Thymus (tissue), 14 donors: ENCODE measurements at places on chromosomes 16 and 17. TPM values are rescaled to one million over a fixed set of nuclear protein-coding genes. Genes with fewer than 3 reads are reported as not detected.

DNA sequence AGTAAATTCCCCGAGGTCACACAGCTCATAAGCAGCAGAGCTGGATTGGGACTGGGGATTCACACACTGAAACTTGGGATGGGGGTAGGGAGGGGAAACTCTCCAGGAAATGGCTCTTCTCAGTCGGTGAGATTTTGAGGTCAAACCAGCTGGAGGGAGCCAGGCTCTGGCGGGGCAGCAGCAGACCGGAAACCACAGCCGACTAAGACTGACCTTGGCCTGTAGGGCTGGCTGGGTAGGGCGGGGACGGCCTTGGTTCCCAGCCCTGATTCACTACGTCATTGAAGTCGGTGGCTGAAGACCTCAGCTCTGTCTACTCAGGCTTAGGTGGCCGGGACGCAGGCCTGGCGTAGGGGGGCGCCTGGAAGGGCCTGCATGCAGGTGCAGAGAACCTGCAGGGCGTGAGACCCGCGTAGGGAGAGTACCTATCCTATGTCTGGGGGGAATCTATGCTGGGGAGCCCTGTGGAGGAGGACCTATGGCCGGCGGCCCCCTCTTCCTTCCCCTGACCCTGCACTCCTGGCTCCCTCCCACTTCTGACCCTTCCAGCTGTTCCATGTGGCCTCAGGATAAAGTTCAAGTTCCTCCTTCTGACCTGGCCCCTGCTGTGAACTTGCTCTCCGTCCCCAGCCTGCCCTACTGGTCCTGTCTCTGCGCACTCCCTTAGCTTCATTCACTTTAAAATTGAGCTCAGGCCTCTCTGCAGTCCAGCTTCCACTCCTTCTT lies 11.9 kb upstream of the SLC4A1 start:
- H3K36me3 ChIP-seq: no peaks in the 10 kb centered on the region
- no peak overlapping the region for H3K27ac ChIP-seq
- peaks cover 8% of the 10 kb centered on the region for H3K4me1 ChIP-seq
- DNase-seq: no peak
- H3K4me3 ChIP-seq: no peak overlapping the region

CDH1 gene
- 70.4 TPM for polyA plus RNA-seq

DNA sequence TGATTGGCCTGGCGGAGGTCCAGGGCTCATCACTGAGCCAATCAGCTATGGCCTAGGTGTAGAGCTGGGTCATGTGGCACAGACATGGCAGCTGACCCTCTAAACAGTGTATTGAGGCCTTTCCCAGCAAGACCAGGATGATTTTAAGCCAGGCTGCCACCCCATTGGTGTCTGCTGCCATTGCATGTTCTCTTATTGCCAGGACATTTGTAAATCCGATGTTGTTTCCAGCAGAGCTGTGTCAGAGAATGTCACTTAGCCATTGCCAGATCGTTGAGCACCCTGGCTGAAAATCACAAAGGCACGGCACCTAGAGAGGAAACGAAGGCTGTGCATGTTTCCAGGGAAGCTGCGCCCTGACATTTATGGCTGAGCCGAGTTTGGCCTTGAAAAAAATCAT lies 33.4 kb downstream of the RBFOX1 start:
- H3K36me3 ChIP-seq: no peaks in the 10 kb centered on the region
- no peaks in the 10 kb centered on the region for H3K4me1 ChIP-seq
- DNase-seq: no peak
- no peak overlapping the region for H3K4me3 ChIP-seq
- H3K27ac ChIP-seq: no peak overlapping the region

DNA sequence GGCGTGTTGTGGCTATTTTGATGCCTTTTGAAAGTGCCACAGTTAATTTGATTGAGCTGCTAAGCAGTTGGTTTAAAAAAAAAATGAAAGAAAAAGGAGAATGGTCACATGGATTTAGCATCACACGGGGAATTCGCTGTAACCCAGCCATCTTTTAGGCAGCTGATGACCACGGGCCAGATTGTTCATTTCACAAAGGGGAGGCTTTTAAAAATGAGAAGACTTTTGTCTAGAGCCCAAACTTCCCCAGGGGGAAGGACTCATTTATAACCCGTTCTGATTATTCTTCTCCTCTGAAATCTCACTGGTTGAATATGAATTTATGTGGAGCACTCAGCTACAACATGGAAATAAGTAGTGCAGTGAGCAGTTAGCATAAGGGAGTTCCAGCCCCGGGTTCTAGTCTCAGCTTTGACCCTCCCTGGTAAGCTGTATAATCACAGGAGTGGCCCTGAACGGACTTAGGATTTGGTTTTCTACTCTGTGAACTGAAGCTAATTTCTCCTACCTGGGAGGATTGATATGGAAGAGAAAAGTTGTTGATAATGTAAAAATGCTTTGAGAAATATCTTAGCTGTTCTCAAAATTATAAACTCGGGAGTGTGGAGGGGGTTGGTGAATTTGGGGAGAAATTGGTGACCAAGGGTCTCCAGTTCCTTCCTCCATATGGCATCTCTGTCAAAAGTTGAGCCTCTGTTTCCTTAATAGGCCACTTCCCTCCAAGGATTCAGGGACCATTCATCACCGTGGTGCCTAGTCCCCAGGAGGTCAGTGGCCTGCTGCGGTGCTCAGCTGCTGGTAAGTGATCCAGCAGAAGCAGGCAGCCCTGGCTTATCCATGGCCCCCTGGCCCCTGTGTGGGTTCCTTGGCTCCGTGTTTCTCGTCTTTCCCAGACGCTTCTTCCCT lies 76.4 kb upstream of the TBX2 start:
- DNase-seq: no peak
- H3K4me3 ChIP-seq: no peak overlapping the region
- H3K4me1 ChIP-seq: peaks cover 7% of the 10 kb centered on the region
- peak overlapping the region; percentile 47 for H3K27ac ChIP-seq
- no peaks in the 10 kb centered on the region for H3K27me3 ChIP-seq

HBM gene
- polyA plus RNA-seq: not detected

UMOD gene
- polyA plus RNA-seq: 0.84 TPM

DNA sequence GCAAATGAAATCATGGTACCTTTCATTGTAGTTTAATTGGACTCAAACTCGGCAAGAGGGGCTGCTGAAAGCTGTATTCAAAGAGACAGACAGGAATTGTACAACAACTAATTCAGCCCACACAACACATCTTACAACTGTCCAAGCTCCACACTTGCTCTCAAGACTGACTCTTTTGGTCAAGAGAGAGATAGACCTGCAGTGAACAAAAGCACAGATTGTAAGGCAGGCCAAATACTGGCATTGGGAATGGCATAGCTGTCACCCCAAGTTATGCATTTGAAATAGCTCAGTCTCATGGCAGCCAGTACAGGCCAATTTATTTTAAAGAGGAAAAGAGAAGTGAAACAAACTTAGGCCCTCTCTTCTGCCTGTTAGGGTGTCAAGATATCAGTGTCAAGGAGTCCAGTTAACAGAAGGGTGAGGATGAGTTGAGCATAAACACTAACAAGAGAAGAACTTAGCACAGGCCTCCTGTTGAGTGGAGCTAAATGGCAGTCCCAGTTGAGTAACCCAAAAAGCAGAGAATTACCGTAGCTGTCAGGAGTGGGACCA lies 215.7 kb downstream of the IRX3 start:
- no peaks in the 10 kb centered on the region for H3K36me3 ChIP-seq
- H3K27me3 ChIP-seq: no peaks in the 10 kb centered on the region
- H3K4me3 ChIP-seq: no peak overlapping the region
- no peak for DNase-seq
- H3K4me1 ChIP-seq: no peaks in the 10 kb centered on the region

CCL16 gene
- polyA plus RNA-seq: 0.46 TPM

GRCh38 chr17:75430159-75430974 lies 24.9 kb upstream of the GRB2 start:
- H3K4me3 ChIP-seq: no peak overlapping the region
- no peaks in the 10 kb centered on the region for H3K27me3 ChIP-seq
- H3K27ac ChIP-seq: no peak overlapping the region
- DNase-seq: no peak
- H3K4me1 ChIP-seq: peaks cover 7% of the 10 kb centered on the region

DNA sequence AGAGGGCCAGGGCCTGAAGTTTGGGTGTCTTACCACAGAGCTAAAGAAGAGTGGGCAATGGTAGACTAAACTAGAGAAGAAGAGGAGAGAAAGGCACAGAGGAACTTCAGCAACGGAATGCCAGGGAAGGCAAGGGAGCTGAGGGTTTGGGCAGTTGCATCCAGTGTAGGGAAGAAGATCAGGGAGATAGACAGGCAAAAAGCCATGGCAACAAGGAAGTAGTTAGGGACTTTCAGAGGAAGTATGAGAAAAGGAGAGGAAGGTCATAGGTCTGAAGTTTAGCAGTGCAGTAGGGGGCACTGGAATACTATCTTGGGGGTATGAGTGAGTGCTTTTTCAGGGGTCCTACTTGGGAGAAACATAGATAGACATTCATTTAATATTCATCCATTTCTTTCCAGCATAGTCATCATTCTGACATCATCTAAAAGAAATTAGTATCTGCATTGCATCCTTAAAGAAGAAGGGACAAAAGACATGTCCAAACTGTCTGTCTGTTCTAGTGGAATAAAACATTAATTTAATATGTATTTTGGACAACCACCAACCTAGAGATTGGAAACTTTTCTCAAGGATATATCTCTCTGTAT lies 2.2 kb upstream of the NF1 start:
- peaks cover 7% of the 10 kb centered on the region for H3K4me1 ChIP-seq
- H3K27ac ChIP-seq: no peak overlapping the region
- no peak overlapping the region for H3K4me3 ChIP-seq

- no peaks in the 10 kb centered on the region for H3K36me3 ChIP-seq
- no peak overlapping the region for H3K4me3 ChIP-seq
- no peaks in the 10 kb centered on the region for H3K4me1 ChIP-seq
- no peak for DNase-seq
Observed at GRCh38 chr16:66891360-66891759, 11.0 kb downstream of the PDP2 start.

- H3K36me3 ChIP-seq: no peaks in the 10 kb centered on the region
- H3K27me3 ChIP-seq: no peaks in the 10 kb centered on the region
- DNase-seq: no peak
- peaks cover 56% of the 10 kb centered on the region for H3K4me1 ChIP-seq
- no peak overlapping the region for H3K4me3 ChIP-seq
- H3K27ac ChIP-seq: no peak overlapping the region
Observed at GRCh38 chr17:45429339-45430005, 3.2 kb downstream of the ARHGAP27 start.

CNTD1 gene
- polyA plus RNA-seq: 0.32 TPM

DNA sequence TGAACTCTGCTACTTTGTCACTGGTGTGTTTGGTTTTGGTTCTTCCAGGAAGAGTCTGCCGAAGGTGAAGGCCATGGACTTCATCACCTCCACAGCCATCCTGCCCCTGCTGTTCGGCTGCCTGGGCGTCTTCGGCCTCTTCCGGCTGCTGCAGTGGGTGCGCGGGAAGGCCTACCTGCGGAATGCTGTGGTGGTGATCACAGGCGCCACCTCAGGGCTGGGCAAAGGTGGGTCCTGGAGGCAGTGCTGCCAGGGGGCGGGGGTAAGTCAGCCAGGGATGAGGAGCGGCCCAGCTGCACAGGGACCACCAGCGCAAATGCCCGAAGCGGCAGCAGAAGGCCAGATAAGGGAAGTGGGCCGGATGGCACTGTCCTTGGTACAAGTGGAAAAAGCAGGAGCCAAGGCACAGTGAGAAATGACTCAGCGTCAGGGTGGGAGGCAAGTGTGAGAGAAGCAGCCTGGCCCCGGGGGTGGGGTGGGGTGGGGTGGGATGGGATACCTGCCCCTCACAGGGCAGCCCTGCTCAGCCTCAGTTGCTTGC lies 41.9 kb downstream of the TMEM11 start:
- no peak overlapping the region for H3K4me3 ChIP-seq
- H3K36me3 ChIP-seq: peaks cover 27% of the 10 kb centered on the region
- H3K27me3 ChIP-seq: no peaks in the 10 kb centered on the region
- H3K27ac ChIP-seq: no peak overlapping the region
- no peak for DNase-seq

GRCh38 chr16:27706866-27707685 lies 157.1 kb downstream of the KATNIP start:
- peaks cover 8% of the 10 kb centered on the region for H3K36me3 ChIP-seq
- H3K27me3 ChIP-seq: no peaks in the 10 kb centered on the region
- H3K4me3 ChIP-seq: no peak overlapping the region
- H3K27ac ChIP-seq: no peak overlapping the region
- DNase-seq: no peak
- no peaks in the 10 kb centered on the region for H3K4me1 ChIP-seq

CX3CL1 gene
- polyA plus RNA-seq: 7.2 TPM

DNA sequence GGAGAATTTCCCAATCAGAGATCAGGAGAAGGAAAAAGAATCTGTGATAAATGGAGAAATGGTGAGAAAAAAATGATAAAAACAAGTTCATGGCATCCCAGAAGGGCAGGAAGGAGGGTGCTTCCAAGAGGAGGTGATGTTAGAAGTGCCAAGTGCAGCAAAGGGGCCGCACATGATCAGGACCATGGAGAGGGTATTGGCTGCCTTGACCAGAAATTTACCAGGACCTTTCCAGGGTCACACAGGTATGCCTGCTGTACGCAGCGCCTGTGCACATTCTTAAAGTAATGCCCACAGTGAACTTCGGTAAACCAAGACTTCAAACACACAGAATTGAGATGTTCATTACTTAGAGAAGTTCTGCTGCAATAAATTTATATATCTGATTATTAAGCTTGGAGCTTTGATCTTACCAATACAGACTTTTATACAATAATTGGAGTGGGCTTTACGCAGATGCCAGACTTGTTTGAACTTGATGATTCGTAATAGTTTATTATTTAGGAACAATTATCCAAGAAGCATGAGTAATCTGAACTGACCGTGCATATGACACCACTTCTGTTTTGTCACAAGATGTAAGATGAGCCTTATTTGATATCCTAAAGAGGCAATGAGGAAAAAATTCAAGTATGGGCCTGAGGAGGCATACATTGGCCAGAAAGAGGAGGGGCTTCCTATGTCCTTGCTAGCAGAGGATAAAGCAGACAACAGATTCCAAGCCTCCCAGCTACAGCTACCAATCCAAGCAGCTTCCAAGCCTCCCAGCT lies 2.2 kb upstream of the KRT33A start:
- H3K4me1 ChIP-seq: no peaks in the 10 kb centered on the region
- H3K27ac ChIP-seq: peak overlapping the region; percentile 49
- DNase-seq: no peak
- no peaks in the 10 kb centered on the region for H3K36me3 ChIP-seq
- H3K27me3 ChIP-seq: no peaks in the 10 kb centered on the region

GRCh38 chr17:44258811-44259351 lies 9.1 kb downstream of the SLC4A1 start:
- no peak overlapping the region for H3K27ac ChIP-seq
- H3K4me3 ChIP-seq: no peak overlapping the region

- peaks cover 2% of the 10 kb centered on the region for H3K36me3 ChIP-seq
- DNase-seq: no peak
- H3K4me1 ChIP-seq: no peaks in the 10 kb centered on the region
- peaks cover 20% of the 10 kb centered on the region for H3K27me3 ChIP-seq
- no peak overlapping the region for H3K27ac ChIP-seq
- H3K4me3 ChIP-seq: no peak overlapping the region
Observed at GRCh38 chr16:62283-62967, 8.8 kb downstream of the SNRNP25 start.

GRCh38 chr17:31690151-31690551 lies 168.9 kb downstream of the COPRS start:
- H3K4me3 ChIP-seq: no peak overlapping the region
- no peaks in the 10 kb centered on the region for H3K36me3 ChIP-seq
- no peak for DNase-seq

MYO15A gene
- polyA plus RNA-seq: 1.9 TPM

SOX9 gene
- polyA plus RNA-seq: 1.7 TPM

DPEP2 gene
- polyA plus RNA-seq: 19.0 TPM

GRCh38 chr16:12535535-12536411 lies 267.9 kb downstream of the CPPED1 start:
- H3K27ac ChIP-seq: no peak overlapping the region
- H3K27me3 ChIP-seq: no peaks in the 10 kb centered on the region
- H3K4me1 ChIP-seq: peaks cover 5% of the 10 kb centered on the region
- H3K36me3 ChIP-seq: no peaks in the 10 kb centered on the region

MILR1 gene
- polyA plus RNA-seq: 6.2 TPM
